ENCODE measurements at places on chromosomes 12 and 14. TPM values are rescaled to one million over a fixed set of nuclear protein-coding genes. Genes with fewer than 3 reads are reported as not detected.

GRCh38 chr12:92442782-92443181 lies 260.0 kb upstream of the PLEKHG7 start:
- H3K4me3 ChIP-seq, result no peak overlapping the region
- H3K27ac ChIP-seq, result no peak overlapping the region
- H3K4me1 ChIP-seq, result peaks cover 8% of the 10 kb centered on the region

- no peaks in the 10 kb centered on the region for H3K36me3 ChIP-seq
- no peak overlapping the region for H3K27ac ChIP-seq
- peaks cover 56% of the 10 kb centered on the region for H3K27me3 ChIP-seq
- H3K4me3 ChIP-seq, result no peak overlapping the region
- no peak for DNase-seq
These were observed 60.5 kb upstream of the OR10AD1 start for GRCh38 chr12:48263617-48264016.

OAS3 gene
- total RNA-seq, result 1.6 TPM

C14orf180 gene
- total RNA-seq, result not detected

Data from WTC11 (cell line).